ENCODE measurements at places on chromosomes 2 and 18. TPM values are rescaled to one million over a fixed set of nuclear protein-coding genes. Genes with fewer than 3 reads are reported as not detected.

GRCh38 chr2:204533629-204534370 lies 11.5 kb upstream of the PARD3B start:
- H3K4me1 ChIP-seq, result peaks cover 23% of the 10 kb centered on the region
- H3K4me3 ChIP-seq, result no peak overlapping the region
- H3K27ac ChIP-seq, result no peak overlapping the region
- H3K36me3 ChIP-seq, result no peaks in the 10 kb centered on the region
- no peaks in the 10 kb centered on the region for H3K27me3 ChIP-seq

GRCh38 chr2:166419616-166419934 lies 43.8 kb upstream of the SCN9A start:
- H3K27me3 ChIP-seq, result no peaks in the 10 kb centered on the region
- no peaks in the 10 kb centered on the region for H3K36me3 ChIP-seq
- no peak overlapping the region for H3K27ac ChIP-seq
- peak; percentile 20 for DNase-seq
- H3K4me3 ChIP-seq, result no peak overlapping the region

- no peak overlapping the region for H3K4me3 ChIP-seq
- no peaks in the 10 kb centered on the region for H3K36me3 ChIP-seq
- no peak overlapping the region for H3K27ac ChIP-seq
- H3K4me1 ChIP-seq, result no peaks in the 10 kb centered on the region
- no peaks in the 10 kb centered on the region for H3K27me3 ChIP-seq
- DNase-seq, result no peak
These were observed 35.5 kb upstream of the PELI1 start for GRCh38 chr2:64179582-64180321.

DNA sequence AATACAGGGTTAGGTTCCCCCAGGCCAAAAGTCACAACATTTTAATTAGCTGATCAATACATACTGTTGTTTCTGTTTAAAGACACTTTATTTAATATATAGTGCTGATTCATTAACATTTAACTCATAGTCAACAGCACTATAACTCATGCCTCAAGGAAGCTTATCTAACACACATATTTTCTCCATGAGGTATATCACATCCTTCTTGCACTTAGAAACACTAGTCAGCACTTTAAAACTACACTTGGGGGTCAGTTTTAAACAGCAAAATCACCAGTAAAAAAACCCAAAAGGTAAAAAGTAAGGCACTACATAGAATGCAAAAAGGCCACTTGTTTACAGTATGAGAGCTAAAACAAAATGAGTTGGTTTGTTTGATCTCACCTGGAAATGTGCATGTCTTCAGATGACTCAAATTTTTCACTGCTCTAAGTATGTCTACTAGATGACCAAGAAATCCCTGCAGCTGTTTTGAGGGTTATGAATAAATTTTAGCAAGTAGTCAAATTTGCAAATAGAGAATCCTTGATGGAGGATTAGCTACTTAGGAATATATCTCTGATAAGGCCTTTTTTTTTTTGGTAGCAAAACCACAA lies 54.1 kb upstream of the EPB41L5 start:
- peaks cover 38% of the 10 kb centered on the region for H3K36me3 ChIP-seq
- no peak overlapping the region for H3K27ac ChIP-seq
- DNase-seq, result no peak
- no peaks in the 10 kb centered on the region for H3K27me3 ChIP-seq
- H3K4me1 ChIP-seq, result no peaks in the 10 kb centered on the region

DNA sequence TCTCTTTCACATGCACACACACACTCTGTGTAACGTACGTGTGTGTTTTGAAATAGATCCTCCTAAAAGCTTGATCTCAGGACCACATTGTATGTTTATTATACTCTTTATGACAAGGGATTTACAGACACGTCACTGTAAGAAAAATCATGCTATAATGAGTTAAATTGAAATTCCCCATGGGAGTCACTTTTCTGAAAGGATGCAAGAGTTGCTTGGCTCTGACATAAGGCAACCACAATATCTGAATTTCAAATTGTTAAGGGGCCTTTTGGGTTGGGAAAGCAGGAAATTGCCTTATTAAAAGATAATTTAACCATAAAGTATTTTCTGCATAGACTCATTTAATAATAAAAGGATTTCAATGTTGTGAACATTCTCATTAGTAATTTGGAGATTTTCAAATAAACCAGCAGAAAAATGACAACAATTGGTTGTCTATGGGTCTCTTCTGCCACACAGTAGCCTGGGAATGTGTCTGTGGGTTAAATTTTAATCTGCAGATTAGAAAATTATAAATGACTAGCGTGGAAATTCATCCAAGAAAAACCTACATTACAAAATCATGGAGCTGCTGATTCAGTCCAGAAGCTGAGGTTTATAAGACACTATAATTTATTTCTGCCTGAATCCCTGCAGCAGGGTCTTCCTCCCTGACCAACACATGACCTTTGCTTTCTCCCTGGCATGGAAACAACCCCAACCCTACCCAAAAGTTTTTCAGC lies 75.9 kb upstream of the PID1 start:
- no peak for DNase-seq
- H3K4me3 ChIP-seq, result no peak overlapping the region

Gene PTCD3
- total RNA-seq, result 195 TPM

Gene UGT1A3
- total RNA-seq, result not detected

Measured in neural progenitor cell (in vitro differentiated cells).